Stimulated activated CD8-positive, alpha-beta memory T cell treated with anti-CD3 and anti-CD28 coated beads, Interleukin-15, amount 100 ng/mL, for 4 hours (primary cell): ENCODE measurements at places on chromosomes 4 and X.

DNA sequence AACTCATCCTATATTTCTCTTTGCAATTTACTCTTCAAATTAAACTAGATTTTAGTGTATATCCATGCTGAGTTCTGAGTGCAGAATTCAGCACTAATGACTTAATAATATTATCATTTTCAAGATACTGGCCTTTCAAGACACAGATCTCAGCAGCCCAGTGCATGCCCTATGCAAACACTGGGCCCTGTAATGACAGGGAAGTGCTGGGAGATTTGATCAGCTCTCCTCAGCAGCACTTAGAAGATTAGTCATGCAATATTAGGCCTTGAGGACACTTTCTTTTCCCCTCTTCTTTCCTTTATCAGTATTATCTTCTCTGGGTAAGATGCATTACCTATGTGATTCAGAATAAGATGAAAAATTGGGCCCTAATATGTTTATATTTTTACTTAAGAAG lies 207.1 kb downstream of the PPP3CA start:
- no peak for DNase-seq

- DNase-seq, result no peak
These were observed 7.8 kb upstream of the SH3TC1 start for GRCh38 chr4:8191136-8191747.

DNA sequence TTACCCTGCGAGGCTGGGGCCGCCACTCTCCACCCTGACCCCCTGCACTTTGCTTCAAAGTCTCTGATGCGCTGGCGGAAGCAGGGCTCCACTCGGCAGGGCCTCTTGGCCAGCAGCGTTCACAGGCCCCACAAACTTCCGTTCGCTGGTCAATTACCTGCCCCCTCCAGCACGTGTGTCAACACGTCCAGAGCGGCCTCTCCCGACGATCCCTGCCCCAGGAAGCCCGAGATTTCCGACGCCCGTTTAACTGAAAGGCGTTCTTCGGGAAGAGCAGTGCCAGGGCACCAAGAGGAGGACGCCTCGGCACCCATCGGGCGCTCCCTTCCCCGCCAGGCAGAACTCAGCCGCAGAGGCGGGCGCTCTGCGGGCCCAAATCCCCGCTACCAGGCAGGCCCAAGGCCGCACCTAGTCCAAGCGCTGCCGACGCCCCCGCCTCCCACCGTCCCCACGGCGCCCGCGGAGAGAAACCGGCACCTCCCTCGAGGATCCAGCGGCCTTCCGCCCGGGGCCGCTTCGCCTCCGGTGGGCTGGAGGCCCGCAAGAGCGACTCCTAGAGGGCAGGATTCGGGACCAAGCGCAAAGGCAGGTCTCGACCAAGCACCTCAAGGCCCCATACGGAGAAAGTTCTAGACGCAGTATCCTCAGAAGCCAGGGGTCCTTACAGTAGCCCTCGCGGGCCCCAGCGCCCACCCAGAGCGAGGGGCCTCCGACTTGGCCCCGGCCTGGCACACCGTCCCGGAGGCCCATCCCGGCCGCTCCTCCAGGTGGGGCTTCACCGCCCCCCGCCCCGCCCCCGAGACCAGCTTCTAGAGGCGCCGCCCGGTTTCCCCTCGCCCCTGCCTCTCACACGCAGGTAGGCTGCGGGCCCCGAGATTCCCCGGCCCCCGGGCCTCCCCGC lies 586 bp downstream of the BCAP31 start:
- no peak for DNase-seq

- no peak for DNase-seq
These were observed 6.6 kb downstream of the NKX1-1 start for GRCh38 chr4:1399508-1400190.

DNA sequence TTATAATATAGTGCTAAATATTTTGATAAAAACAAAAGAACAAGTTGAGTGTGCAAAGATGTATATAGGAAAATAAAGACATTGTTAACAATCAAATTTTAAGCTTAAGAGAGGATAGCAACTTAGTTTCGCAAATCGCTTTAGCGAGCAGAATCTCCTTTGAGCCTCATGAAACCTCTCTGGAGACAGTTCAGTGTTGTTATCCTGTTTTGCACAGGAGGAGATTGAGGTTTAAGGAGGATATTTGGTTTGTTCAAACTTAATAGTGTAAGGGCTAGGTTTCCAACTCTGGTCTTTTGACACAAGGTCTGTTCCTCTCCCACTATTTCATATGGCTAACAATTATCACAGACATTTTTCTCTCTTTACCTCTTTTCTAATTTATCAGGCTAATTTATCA lies 1848.5 kb upstream of the TENM3 start:
- DNase-seq, result no peak

DNA sequence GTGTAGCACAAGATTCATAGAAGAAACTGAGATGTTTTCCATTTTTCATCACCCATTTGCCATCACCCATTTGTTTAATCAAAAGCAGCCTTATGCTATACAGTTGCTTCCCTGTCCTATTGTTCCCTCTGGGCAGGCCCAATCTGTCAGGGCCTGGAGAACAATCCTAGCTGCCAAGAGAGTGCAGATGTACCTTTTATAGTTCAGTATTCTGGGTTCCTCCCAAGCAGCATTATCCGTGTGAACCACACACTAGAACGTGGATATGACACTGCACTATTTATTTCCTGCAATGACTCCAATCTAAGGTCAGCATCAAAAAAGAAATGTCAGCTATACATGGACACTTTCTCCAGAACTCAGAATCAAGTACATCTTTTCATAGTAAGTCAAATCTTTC lies 269.0 kb downstream of the ADGRA3 start:
- DNase-seq, result no peak

GRCh38 chr4:177681902-177682301 lies 239.7 kb upstream of the AGA start:
- no peak for DNase-seq

GRCh38 chr4:57333684-57334083 lies 223.5 kb upstream of the IGFBP7 start:
- no peak for DNase-seq

- no peak for DNase-seq
These were observed 17.5 kb downstream of the STX18 start for GRCh38 chr4:4524364-4524763.

DNA sequence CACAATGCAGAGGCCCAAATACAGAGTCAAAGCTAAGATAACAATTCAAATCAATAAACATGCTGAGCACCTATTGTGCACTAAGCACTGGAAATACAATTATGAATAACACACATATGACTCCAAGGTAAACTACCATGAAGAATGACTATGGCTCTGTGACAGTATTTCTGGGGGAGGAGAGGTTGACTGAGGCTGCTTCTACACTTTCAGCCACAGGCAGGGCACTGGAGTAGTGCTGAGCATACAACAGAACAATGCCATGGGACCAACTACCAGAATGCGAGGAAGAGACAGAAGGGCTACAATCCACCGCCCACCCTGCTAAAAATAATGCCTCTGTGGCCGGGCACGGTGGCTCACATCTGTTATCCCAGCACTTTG lies 13.7 kb downstream of the TEC start:
- DNase-seq, result no peak

- no peak for DNase-seq
These were observed 2295.4 kb downstream of the ARAP2 start for GRCh38 chr4:33948921-33949320.

DNA sequence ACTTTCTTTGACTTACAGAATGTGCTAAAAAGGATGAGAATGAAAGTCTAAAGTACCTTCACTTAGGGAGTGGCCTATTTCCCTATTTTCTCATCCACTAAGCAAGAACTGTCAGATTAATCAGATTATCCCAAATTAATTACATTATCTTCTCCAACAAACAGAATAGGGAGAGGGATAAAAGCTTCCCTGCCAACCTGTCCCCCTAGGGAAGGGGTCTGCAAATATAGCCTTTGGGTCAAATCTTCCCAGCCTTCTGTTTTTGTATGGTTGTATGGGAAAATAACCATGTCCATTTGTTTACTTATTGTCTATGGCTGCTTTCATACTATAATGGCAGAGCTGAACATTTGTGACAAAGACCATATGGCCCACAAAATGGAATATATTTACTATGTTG lies 57.1 kb upstream of the USP38 start:
- no peak for DNase-seq

DNA sequence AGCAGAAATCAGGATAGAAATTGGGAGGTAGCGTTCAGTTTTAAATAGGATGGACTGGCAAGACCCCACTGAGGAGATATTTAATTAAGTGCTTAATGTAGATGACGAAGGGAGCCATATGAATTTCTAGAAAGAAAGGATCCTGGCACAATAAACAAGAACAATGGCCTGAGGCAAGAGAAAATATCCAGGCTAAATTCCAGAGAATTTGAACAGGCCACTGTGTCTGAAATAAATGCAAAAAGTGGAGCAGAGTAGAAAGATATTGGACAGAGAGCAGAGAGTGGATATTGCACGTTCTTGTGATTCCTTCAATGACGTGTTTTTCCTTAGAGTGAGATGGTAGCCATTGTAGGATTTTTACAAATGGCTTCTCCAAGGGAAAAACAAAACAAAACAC lies 1504.8 kb downstream of the C4orf33 start:
- DNase-seq, result no peak

DNA sequence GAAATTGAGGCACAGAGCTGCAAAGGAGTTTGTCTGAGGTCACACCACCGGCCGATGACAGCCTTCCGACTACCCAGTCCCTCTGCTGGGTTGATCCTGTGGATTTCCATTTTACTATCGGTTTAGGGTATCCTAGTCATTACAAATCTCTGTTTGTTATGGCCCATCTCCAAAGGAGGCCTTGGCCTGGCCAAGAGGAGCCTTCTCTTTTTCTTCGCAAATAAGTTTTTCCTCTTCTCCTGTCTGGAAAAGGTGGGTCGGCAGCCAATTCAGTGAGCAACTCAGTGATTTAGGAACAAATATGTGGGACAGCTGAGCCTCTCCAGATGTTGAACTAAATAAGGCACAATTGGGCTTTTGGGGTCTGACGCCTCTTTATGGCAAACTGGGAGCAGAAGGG lies 169.2 kb upstream of the RBPJ start:
- DNase-seq, result no peak

DNA sequence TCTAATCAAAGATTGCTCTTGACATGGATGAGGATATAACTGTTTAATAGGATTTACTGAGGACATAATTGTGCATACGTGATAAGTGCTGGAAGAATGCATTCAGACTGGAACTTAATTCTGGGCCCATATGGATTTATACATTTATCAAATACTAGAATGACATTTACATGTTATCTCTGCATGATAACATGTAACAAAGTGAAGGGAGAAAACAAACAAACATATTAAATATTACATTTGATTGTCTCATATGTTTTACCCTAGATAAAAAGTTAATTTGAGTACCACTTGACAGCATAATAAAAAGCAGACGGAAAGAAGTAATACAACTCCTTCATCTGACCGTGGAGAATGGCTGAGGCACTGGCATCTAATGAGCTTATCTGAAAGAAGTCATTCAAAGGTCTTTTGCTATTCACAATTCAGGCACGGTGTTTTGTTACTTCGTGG lies 297.8 kb downstream of the PPP3CA start:
- no peak for DNase-seq
